ENCODE measurements at places on chromosomes 3 and 15. TPM values are rescaled to one million over a fixed set of nuclear protein-coding genes. Genes with fewer than 3 reads are reported as not detected.

ALPK3 gene
- 86.8 TPM for total RNA-seq

SEMA6D gene
- total RNA-seq = 22.7 TPM

- DNase-seq = no peak
Measured at GRCh38 chr3:136366289-136366688, 116.1 kb downstream of the PCCB start.

- DNase-seq = no peak
Measured at GRCh38 chr3:23654571-23654970, 151.2 kb upstream of the UBE2E1 start.

DNA sequence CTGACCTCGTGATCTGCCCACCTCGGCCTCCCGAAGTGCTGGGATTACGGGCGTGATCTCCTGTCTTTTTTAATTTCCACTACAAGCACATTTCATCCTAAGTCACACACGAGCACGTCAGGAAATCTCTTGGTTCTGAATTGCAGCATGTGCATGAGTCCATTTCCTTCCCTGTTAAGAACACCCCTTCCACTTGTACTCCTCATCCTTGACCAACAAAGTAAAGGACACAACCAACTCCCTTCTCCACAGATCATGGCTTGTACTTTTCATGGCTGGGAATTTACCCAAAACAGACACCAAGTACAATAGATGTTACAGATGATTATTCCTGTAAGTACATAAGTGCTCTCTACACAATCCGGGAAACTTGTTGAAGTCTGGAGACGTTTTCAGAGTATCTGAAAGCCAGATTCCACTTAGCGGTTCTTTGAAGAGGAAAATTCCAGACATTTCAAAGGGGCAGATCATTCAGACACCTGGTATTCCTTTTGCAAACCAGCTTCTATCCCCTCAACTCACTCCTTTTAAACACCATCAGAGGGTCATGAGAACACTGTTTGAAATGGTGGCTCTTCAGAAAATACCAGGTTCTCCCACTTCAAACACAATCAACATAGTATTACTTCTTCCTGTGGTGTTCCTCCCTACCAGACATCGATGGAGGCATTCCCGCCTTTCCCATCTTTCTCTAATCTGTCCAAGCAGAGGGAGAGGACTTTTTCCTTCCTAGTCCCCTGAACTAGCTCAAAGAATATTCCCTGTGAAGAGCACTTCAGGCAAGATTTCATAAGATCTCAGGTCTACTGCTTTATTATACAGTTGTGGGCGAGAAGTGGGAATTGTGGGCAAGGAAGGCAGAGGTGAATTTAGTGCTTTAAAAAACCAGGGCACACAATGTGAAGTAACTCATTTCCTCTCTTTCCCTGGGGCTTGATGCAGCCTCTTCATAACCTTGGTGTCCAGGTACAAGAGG is 80.1 kb upstream of the TSC22D2 start:
- DNase-seq = no peak

DNA sequence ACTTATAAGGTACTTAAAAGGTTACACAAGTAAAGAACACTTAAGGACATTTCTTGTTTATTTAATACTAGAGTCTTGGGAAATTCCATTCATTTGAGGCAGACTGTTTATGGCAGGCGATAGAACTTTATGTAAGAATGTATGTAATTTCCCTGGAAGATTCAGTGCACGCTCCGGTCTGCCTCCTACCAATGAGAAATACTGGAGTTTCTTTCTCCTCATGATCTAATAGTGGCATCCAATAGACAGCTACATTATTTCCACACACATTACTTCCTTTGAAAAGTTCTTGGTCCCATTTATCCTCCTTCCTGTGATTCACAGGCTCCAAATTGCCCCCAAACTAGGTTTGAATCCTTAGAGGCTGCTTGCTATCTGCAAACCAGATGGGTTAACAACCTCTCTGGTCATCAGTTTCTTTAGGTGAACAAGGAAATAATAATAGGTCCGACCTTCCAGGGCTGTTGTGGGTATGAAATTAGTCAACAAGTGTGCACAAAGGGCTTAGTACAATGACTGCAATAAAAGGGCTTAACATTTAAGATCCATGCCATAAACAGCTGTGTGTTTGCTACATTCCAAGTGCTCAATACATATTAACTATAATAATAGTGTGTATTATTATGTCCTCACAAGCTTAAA is 30.7 kb downstream of the EIF4E3 start:
- no peak for DNase-seq

OR5K2 gene
- not detected for total RNA-seq

All from aorta (tissue), 5 donors.